ENCODE measurements at places on chromosomes 1 and 21.

DNA sequence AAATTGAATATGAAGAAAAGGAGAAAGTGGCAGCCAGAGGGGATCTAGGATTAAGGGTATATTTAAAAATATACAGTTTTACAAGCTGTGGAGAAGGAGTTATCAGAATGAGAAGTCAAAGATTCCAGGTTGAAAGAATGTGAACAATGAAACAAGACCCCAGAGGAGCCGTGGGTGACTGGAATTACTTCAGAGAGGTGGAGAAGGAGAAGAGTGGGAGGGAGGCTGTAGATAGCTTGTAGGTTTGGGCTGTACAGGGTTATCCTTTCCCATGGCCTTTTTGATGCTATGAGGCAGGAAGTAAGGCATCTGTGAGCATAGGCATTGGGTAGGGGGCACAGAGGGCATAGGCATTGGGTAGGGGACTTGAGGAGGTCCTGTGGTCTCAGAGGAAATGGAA is 5.2 kb upstream of the S100A11 start:
- no peak for DNase-seq

- DNase-seq, result no peak
These were observed 9.6 kb downstream of the PLEKHG5 start for GRCh38 chr1:6481820-6482219.

DNA sequence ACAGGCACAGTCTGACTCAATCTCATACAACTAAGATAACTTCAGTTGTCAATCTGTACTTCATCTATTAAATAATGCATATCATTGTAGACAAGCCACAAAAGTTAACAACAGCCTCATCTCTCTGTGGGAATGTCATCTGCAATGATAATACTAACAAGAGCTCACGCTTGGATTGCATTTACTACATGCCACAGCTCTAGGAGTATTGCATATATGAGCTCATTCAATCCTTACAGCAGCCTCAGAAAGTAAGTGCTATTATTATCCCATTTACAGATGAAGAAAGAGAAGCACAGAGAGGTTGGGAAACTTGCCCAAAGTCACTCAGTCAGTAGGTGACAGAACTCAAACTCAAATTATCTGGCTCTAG is 105.7 kb upstream of the GUCA2B start:
- no peak for DNase-seq

- no peak for DNase-seq
These were observed 363.5 kb downstream of the PTPRU start for GRCh38 chr1:29599826-29600225.

GRCh38 chr1:156623946-156624813 is 5.0 kb downstream of the HAPLN2 start:
- no peak for DNase-seq

DNA sequence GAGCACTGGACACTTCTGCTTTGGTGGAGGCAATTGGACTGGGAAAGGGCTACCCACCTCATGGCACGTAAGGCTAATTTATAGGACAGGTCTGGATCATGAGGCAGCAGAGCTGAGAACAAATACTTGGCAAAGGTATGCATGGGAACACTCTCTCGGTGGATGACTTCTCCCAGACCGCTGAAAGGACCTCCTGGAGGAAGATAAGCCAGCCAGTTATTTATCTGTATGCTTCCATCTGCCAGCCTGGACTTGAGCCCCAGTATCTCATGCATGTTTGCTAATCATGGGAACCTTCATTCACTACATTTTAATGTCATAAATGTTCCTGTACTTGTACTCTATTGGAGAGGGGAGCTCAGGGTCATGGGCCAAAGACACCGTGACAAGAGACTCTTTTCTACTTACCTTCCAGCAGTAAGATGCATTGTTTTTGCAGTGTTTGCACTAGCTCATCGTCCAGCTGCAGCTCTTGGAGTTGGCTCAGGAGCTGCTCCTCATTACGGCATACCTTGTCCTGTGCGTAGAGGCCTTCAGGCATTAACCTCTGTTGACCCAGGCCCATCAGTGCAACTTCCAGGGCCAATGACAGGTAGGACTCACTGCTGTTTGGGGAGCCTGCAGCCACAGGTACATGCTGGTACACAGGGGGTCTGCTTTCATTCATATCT is 23.7 kb downstream of the UROD start:
- no peak for DNase-seq

DNA sequence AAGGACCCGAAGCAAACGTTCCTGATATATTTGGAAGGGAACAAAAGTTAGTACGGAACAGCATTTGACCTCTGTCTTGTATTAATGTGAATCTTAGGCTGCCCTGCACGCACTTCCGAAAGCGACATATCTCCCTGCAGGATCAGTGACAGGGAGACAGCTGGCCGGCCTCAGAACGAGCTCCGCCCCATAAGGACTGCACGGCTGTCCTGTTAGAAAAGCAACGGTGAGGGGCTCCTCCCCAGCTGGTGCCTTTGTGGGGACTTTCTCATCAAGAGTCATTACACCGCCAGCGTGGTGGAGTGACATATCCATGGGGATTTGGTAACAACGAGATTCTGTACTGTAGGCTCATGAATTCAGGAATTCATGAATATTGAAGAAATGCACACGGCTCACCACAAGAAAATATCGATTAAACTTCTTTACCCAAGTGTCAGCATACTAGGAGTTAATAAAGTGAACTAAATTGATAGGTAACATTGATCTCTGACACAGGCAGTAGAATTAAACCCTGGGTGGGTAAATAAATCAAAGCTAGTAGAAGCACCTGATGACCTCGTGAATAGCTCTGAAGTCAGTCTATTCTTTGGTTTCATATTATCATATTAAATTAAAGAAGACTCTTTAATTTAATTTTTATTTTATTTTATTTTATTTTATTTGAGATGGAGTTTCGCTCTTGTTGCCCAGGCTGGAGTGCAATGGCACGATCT is 8.1 kb upstream of the GREM2 start:
- no peak for DNase-seq

DNA sequence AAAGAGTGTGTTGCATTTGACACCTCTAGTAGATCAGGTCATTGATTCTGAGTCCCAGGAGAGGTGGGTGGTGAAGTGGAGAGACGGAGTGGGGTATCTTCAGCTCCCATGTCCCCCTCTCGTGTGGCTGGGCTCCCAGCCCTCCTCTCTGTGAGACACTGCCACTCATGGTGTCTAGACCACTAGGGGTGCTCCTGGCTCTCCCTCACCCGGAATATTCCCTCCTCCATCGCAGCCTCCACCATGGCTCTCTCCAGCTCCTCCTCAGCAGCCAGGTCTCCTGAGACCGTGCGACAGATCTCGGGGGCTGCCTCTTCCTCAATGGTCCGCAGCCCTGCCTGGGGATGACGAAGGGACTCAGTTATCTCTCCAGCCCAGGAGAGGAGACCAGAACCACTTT is 20.6 kb upstream of the KIF21B start:
- DNase-seq, result no peak

GRCh38 chr1:44288883-44289282 is 66.2 kb downstream of the ERI3 start:
- DNase-seq, result no peak

- no peak for DNase-seq
These were observed 14.7 kb downstream of the TMCO1 start for GRCh38 chr1:165753934-165754333.

DNA sequence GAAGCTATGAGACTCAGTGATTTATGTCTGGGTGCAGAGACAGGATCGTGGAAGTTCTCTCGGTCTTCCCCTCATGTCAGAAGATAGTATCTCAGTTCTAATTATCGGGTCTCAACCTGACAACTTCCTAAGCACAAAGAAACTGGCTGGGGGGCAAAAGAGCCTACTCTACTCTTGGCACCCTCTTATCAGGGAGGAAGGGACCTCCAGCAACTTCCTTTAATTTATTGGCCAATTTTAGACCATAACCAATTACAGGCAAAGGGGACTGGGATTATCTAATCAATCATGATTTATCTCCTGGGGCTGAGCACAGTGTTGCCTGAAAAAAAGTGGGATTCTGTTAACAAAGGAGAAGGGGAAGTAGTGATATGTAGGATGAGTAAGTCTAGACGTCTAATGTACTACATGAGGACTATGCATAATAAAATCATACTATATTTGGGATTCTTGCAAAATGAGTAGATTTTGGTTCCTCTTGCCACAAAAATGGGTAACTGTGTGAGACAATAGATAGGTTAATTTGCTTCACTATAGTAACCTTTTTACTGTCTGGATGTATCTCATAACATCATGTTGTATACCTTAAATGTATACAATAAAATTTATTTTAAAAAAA is 98.8 kb downstream of the ZFYVE9 start:
- DNase-seq, result no peak

- DNase-seq, result no peak
These were observed 12.1 kb downstream of the ADARB1 start for GRCh38 chr21:45086337-45086958.

GRCh38 chr1:15696956-15697521 is 12.9 kb downstream of the PLEKHM2 start:
- DNase-seq, result no peak

DNA sequence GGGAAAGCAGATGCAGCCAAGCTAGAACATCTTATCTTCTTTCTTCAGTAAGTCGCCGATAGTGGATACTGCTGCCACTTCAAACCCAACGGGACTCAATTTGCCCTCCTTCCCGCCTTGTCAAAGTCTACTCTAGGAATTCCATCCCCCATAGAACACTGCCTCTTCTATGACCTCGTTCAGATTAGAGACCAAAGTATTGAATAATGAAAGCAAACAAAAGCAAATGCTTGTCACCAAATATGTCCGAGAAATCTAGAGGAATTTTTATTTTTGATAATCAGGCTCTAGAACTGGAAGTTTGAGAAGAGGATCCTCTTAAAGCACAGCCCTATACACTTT is 853 bp upstream of the RRAGC start:
- no peak for DNase-seq

- no peak for DNase-seq
These were observed 33.5 kb downstream of the DMAP1 start for GRCh38 chr1:44246806-44247205.

DNA sequence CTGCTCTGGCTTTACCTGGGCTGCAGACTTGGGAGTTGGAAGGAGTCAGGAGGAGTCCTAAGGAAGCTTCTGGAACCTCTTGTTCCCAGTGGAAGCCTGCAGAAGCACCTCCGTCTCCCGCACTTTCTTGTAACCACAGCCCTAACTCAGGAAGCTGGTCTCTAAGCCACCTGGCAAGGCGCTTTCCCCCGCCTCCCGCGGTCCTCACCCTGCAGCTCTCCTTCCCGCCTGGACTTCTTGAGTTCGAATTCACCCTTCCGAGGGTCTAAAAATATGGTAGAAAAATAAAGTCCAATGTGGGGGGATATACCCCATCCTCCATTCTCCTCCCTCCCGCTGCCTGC is 15.1 kb downstream of the PAX7 start:
- DNase-seq, result no peak

- DNase-seq, result no peak
These were observed 149.8 kb downstream of the PTPRC start for GRCh38 chr1:198788561-198789064.

DNA sequence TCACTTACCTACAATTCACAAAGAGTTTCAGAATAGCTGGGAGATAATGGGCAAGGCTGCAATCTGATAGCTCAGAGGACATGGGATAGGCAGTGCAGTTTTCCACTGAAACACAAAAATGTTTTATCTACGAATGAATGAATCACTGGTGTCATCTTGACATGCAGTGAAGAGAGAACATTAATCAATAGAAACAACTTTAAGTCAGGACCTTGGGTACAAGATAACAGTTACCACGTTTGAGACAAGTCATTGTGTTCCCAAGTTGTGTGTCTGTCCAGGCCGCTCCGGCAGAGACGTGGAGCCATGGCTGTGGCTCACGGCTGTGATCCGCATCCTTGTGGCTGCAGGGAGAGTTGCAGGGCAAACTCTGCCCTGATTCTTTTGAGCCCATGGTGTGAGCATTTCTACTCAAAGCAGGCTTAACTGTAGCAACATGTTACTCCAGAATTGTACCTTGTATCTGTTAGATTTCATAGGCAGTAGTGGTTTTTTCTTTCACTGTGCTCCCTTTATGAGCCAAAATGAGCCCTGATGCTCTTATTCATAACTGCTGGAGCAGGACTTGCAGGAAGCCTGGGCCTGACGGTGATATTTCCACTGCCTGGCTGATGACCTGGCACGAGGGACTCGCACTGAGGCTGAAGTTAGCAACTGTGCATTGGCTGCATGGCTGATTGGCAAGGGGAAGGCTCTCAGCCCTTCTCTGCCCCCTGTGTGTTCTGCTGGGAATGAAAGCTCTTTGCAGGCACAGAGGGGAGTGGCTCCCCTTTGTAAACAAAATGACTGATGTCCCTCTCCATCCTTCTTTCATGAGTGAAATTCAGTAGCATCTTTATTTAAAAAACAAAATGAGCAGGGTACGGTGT is 465.2 kb downstream of the AJAP1 start:
- DNase-seq, result no peak

DNA sequence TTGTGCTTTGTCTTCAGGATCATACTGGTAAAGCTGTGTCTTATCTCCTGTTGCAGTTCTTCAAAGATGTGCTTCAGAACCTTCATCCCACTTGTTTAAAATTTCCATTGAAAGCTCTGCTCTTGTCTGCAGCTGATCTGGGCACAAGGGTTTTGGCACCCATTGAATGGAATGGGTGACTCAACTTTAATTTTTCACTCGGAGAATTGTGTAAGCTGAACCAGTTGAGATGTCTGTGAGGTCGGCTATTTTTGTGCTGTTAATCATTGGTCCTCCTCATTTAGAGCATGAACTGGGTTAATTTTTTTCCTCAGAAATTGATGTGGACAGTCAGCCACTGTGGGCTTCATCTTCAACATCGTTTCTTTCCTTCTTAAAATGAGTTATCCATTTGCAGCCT is 252.1 kb downstream of the TM2D1 start:
- no peak for DNase-seq

GRCh38 chr1:201560328-201561194 is 21.6 kb downstream of the NAV1 start:
- DNase-seq, result no peak

DNA sequence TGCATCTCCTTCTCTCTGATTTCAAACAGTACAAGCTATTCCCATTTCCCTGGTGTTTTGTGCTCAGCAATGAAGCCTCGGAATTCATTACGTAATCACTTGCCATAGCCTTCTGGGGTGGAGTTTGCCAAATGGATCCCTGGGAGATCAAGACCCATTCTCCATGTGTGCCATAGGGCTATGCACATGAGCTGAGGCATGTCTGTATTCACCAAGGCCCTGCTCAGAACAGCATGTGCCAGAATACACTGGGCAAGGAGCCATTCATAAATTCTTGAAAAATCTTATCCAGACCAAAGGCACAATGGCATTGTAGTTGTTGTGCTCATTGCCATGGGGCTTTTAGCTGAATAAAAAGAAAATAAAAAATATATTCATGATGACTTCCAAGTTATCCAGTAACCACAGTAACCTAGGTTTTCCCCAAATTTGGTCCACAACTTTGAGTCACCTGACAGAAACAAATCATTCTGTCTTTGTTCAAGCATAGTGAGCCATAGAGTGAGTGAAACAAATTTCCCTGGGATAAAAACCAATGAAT is 53.0 kb downstream of the CRB1 start:
- peak; percentile 18 for DNase-seq

GRCh38 chr21:43659136-43660000 is at the start of the genes HSF2BP and RRP1B:
Gene HSF2BP, minus strand, starts transcription at chr21:43659488. Its CDS starts 1,392 bp downstream, at chr21:43658096.
Gene RRP1B, plus strand, starts transcription at chr21:43659560. Its CDS starts 105 bp downstream, at chr21:43659665.
- peak; percentile 55 for DNase-seq

DNA sequence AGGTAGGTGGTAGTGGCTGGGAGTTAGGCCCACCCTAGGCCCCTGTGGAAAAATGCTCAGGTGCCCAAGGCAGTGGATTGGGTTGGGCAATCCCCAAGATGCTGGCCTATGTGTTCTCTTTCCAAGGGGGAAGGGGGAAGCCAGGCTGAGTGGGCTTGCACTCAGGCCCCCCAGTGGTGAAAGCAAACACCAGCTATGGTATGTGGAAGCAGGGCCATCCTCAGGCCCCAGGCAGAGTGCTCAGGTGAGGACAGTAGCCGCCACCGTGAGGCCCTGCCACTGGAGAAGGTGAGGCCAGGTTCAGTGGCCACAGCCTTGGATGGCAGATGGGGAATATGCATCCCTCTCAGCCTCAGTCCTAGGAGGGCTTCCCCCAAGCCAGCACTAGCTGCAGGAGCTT is 11.8 kb downstream of the LY9 start:
- no peak for DNase-seq
